Dorsolateral prefrontal cortex (tissue), 122 donors: ENCODE measurements at places on chromosomes 5 and 9.
A peak's percentile ranks its signal among the peaks of the same experiment; 100 is the strongest.

DNA sequence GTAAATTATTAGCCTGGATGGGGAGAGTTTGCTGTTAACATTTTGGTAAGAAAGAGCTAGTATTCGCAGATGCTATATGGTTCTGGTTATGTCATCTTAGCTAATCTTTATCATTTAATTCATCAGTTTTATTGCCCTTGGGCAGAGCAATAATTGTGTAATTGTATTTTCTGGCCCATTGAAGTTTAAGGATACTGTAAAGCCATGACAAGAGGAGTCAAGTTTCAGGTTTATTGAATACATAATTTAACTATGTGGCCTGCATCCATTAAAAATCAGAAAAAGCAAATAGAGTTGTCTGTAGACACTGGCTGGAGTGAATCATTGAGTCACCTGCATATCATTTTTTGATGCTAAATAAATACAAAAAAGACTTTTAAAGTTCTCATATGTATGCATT, 255.8 kb downstream of the PRELID2 start:
- DNase-seq = no peak

DNA sequence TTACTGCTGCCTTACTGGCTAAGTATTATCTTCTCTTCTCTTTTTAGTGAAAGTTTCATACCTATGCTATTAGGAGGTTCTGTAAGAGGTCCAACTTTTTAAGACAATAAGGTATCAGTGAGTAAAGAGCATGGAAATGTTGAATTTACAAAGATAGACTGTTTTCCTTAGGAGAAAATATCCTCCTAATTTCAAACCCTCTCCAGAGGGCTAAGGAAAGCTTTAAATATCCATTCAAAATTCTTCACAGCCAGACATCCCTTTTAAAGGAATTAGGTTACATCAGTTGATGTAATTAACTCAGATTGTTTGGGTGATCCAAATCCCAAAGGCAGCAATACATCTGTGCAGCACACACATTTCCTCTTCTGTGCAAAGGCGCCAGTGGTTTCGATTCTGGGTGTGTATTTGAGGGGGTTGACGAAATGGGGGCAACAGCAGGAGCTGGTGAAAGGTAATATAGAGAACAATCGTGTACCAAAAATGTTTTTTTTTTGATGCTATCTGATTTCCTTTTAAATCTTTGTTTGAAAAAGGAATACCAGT, 273.8 kb upstream of the RPS23 start:
- no peak for DNase-seq

GRCh38 chr5:147735621-147736125, 46.9 kb downstream of the JAKMIP2 start:
- no peak for DNase-seq

- DNase-seq = no peak
These were observed 19.9 kb downstream of the KIAA1958 start for GRCh38 chr9:112506571-112506970.

DNA sequence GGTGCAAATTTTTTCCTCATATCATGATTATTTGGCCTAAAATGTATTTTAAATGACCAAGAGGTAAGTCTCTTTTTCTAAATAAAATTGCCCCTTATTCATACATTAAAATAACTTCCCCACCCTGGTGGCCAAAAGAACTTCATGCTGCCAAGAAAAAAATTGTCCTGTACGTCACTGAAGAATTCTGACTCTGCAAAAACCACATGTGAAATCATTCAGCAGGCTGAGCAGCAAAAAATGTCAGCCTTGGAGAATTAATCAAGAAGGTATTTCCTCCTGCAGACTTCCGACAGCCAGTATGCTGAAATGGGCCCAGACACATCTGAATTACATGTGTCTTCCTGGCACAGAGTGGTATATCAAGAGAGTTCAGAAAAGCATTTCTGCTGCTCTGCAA, 94.6 kb upstream of the HMHB1 start:
- DNase-seq = no peak

DNA sequence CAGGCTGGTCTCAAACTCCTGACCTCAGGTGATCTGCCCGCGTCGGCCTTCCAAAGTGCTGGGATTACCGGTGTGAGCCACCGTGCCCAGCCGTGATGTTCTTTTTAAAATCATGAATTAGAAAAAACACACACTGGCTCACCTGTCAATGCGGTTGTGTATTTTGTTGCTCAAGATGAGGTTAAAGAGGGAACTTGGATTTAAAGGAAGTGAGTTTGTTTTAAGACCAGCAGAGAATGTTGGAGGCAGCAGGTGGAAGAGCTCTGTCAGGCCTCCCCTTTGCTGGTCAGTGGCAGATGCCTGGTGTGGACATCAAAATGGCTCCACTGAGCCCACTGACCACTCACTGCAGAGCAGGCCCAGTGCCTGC, 38.9 kb downstream of the WNK2 start:
- no peak for DNase-seq

DNA sequence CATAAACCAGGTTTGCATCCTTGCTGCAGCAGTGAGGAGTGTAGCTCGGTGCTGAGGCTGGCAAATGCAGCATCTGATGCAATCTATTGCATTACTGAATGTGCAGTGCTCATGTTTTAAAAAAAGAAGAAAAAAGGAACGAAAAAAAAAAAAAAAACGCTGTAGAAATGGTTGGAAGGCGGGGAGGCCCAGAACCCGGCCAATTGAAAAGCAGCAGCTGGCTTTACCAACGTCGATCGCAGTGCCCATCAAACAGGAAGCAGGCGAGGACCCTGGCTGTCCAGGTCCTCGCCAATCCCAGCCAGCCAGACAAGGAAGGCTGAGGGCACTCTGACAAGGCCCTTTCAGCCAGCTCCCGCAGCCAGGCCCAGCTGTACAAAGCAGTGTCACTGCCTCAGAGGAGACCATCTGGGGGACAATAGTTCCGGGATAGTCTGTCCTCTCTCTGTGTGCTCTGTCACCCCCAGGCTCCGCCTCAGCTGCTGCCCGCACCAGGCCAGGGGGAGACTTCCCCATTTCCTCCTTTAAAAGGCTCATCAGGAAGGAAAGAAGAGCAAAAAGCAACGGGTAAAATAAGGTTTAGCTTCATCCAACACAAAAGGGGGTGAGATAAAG, 21.8 kb upstream of the CPEB4 start:
- peak; percentile 95 for DNase-seq
